Kidney capillary endothelial cell (primary cell): ENCODE measurements at places on chromosomes 7 and 10.

DNA sequence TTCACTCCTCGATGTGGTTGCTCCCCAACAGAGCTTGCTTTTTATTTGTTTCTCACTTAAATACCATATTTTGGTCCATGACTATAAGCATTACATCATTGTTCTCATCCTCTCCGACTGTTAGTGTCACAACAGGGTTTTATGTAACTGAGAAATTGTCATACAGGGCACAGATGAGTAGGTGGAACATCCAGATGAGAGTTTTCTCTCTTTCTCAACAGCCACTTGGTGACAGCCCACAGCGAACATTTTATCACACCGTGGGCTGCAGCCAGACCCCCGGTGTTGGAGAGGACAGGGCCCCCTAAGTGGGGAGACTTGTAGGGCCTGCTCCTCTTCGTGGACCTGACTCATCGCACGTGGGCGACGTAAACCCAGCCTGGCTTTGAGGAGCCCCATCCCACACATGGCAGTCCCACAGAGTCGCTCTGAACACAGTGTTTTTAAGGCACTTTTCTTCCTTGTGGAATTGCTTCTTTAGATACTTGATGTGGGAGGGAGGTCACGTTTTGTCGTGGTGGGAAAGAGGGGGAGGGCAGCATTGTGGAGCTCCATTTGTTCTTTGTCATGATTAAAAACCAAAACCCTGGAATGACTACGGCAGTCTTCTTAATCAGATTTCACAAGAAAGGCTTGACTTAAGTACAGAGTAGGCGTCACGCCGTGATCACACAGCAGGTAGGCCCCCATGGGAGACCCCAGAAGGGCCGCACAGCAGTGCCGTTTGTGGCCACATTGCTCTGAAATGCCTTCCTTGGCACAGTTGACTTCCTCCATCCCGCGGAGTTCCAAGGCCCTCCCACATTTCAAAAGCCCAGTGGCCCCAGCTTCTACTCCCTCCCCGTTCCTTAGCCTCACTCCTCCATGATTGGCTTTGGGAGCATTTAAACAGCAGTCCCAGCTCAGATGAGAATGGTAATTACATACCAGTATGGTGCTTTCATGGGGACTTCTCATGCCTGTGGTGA is 220.6 kb downstream of the CCDC3 start:
- no peak for DNase-seq

GRCh38 chr10:34163075-34163905 is 651.8 kb downstream of the PARD3 start:
- no peak for DNase-seq

DNA sequence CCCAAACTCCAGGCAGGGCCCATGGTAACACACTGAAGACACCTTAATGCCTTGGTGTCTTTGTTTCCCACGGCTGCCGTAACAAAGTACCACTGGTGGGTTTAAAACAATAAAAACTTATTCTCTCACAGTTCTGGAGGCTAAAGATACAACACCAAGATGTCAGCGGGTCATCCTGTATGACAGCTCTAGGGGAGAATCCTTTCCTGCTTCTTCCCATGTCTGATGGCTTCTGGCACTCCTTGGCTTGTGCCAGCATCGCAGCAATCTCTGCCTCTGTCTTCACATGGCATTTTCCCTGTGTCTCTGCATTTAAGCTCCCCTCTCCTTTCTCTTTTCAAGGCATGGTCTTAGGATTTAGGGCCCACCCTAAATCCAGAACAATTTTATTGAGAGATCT is 33.1 kb downstream of the PRSS2 start:
- DNase-seq, result no peak

DNA sequence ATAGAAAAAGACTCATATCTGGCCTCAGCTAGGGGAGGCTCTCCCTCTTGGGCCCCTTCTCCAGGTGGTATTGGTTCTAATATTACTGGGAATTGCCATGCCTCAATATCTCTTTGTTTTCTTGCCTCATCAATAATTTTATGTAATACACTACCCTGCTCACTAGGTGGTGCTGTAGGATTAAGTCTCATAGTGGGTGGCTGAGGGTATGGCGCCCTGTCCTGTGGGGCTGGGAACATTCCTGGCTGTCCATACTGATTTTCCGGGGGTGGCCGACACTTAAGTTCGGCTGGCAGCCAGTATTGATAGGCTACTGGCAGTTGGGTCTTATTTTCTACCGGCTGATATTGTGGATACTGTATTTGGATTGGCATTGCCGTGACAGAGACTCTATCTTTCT is 9.0 kb upstream of the TAS2R3 start:
- DNase-seq, result peak; percentile 26
